Pons (tissue), 1 donor: ENCODE measurements at places on chromosomes 7 and 10.

- no peak for DNase-seq
These were observed 41.4 kb downstream of the NRF1 start for GRCh38 chr7:129652914-129653313.

GRCh38 chr7:85702348-85702747, 515.5 kb upstream of the SEMA3D start:
- DNase-seq = no peak

- no peak for DNase-seq
These were observed 5.6 kb upstream of the NRCAM start for GRCh38 chr7:108461840-108462239.

DNA sequence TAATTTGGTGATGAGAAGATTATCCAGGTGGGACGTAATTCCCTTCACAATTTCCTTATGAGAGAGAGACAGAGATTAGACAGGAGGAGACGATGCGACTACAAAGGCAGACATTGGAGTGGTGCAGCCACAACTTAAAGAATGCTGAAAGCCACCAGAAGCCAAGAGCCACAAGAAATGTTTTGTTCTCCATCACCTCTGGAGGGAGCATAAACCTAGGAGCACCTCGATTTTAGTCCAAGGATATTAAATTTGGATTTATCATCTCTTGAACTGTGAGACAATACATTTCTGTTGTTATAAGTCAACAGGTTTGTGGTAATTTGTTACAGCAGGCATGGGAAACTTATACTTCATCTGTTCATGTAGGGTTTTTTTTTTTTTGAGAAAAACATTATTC, 418.9 kb downstream of the DGKB start:
- no peak for DNase-seq

DNA sequence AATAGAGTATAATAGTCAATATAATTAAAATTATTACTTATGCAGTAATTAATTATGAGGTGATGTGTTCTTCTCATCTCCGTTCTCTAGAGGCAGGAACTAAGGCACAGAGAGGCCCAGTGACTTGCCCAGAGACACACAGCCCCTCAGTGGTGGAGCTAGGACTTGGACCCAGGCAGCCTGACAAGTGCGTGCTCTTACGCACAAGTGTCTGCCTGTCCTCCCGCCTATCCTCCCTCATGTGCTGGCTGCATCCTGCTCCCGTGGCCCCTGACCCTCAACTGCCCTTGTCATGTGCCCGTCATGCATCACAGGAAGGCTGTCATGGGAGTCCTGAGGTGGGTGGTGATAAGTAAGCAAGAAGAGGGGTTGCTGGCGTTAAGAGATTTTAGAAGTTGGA, 14.3 kb downstream of the IL2RA start:
- no peak for DNase-seq

- DNase-seq = no peak
These were observed 140.3 kb upstream of the ODAD2 start for GRCh38 chr10:28139138-28139537.

DNA sequence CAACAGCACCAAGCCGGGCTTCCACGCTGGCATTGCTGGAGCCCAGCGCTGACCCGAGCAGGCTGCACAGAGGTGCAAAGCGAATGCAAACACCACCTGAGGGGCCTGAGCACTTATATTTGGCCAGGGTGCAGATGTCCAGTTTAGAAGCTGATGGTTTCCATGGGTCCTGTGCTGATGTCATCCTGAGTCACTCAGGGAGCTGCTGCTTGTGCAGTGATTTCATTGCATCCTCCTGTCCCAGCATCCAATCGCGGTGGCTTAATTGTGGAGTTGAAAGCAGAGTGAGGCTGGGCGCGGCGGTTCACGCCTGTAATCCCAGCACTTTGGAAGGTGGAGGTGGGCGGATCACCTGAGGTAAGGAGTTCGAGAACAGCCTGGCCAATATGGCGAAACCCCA, 410.2 kb upstream of the KLF6 start:
- no peak for DNase-seq

DNA sequence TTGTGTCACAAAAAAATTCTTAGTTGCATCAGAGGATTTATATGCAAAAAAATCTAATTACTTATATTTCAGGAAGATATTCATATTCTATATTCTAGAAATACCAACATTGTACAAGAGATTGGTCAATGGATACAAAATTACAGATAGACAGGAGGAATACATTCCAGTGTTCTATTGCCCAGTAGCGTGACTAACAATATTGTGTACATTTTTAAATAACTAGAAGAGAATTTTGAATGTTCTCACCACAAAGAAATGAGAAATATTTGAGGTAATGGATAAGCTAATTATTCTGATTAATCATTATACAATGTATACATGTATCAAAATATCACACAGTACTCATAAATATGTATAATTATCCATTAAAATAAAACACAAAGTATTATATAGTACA, 253.3 kb downstream of the IPMK start:
- DNase-seq = no peak

GRCh38 chr7:93921607-93922566, at the start of gene GNG11:
GNG11 (plus strand) TSS chr7:93921735; CDS start chr7:93922138, 403 bp downstream.
- DNase-seq = peak; percentile 23
